CD4-positive, alpha-beta T cell (primary cell): ENCODE measurements at places on chromosomes 1 and 21.

DNA sequence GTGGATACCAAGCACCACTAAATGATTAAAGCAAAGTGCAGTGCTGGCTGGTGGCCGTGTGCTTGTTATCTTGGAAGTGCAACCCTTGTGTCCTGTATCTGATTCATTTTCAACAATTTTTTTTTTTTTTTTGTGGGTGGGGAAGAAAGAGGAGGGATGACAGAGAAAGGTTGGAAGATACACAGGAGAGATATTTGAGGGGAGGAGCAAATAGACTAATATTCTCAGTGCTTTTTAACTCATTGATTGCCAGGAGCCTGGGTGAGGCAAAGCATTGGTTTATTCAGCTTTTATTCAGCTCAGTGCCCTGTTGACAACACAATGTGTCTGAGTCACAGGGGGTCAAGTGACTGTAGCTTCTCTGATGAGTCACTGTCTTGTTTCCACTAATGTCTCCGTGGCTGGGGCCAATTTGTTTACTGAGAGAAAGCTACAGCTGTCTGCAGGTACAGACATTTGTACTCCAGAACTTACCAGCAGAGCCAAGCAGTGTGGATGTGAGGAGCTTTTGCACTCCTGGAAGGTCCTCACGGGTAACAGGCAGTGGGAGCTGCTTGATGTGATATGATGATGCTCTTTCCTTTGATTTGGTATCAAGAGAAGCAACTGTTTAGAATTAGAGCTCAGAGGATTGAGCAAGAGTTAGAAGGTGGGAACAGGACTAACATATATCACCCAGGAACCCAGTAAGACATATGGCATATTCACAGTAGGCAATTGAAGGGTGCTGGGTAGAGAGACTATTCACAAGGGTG, 23.6 kb upstream of the DNM3 start:
- DNase-seq = no peak

GRCh38 chr1:51689075-51689440, 72.2 kb downstream of the OSBPL9 start:
- DNase-seq = no peak

DNA sequence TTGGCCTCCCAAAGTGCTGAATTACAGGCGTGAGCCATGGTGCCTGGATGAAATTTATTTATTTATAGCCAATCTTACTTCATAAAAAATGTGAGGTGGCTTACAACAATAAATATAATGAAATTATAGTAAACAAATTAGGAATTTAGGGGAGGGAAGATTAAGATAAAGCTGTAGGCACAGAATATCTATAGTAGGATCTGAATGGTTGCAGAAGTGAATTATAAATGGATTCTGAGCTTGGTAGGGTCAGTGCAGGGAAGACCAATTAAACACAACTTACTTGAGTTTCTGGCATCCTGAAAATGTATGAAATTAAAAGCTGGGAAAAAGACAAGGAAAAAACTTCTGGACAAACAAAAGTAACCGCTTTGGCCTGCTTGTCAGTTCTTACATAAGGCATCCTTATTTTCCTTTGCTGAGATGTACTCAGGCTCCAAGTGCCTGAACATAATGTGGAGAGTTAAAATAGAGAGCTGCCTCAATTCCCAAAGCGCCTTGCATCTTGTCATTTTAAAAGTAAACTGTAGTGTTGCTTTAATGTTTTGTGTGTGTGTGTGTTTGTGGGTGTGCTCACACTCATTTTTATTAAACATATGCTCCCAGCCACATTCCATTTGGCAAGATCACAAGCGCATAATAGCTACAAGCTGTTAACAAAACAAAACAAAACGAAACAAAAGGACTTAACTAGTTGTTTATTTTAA, 247.3 kb downstream of the S1PR1 start:
- no peak for DNase-seq

DNA sequence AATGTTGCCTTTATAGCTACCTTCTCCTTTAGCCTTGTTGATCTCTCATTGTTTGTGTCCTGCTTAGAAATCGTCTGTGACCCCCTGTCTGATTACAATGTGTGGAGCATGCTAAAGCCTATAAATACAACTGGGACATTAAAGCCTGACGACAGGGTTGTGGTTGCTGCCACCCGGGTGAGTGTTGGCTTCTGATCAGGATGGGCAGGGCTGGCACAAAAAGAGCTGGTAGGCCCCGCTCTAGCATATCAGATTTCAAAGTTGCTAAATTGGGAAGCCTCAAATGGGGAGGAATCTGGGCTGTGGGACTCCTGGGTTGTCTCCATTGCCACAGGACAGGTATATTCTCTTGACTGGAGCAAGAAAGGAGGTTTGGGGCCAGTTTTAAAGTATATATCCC, 8.4 kb downstream of the NCSTN start:
- no peak for DNase-seq

GRCh38 chr1:166057650-166058049, 109.2 kb downstream of the FAM78B start:
- DNase-seq = no peak

GRCh38 chr1:50208315-50208714, 99.6 kb downstream of the ELAVL4 start:
- DNase-seq = no peak
